CD8-positive, alpha-beta memory T cell (primary cell): ENCODE measurements at places on chromosomes 4 and X.

DNA sequence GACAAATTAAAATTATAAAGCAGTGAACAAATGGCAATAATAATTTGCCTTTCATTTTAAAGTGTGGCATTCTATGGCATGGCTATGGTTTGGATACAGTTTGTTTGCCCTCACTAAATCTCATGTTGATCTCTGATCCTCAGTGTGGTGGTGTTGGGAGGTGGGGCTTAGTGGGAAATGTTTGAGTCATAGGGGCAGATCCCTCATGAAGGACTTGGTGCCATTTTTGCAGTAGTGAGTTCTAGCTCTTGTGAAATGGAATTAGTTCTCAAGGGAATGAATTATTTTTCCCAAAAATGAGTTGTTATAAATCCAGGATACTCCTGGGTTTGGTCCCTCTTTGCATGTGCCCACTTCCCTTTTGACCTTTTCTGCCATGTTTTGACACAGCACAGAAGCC lies 181.4 kb downstream of the AMELX start:
- no peak for DNase-seq

DNA sequence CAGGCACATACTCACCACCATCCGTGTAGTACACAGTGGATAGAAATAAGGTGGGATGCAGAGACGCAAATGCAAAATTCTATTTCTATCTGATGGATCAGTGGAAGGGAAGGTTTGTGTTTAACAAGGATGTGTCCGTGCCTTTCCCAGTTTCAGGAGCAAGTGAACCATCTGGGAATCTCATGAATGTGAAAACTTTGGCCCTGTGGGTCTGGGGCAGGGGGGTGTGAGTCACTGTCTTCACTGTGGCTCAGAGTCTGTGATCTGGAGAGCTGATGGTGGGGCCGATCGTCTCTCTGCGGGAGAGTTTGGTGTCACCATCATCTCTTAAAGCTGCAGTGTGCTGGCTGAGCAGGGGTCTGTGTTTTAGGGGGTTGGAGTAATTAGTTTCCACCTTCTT lies 179.3 kb upstream of the STS start:
- no peak for DNase-seq

- peak; percentile 43 for DNase-seq
These were observed at the start of gene SEL1L3 for GRCh38 chr4:25862411-25863346. SEL1L3 (minus strand) TSS chr4:25862988; CDS start chr4:25862836, 152 bp downstream.

- DNase-seq = peak; percentile 50
These were observed 121.0 kb upstream of the TEX13D start for GRCh38 chrX:124211312-124211942.

DNA sequence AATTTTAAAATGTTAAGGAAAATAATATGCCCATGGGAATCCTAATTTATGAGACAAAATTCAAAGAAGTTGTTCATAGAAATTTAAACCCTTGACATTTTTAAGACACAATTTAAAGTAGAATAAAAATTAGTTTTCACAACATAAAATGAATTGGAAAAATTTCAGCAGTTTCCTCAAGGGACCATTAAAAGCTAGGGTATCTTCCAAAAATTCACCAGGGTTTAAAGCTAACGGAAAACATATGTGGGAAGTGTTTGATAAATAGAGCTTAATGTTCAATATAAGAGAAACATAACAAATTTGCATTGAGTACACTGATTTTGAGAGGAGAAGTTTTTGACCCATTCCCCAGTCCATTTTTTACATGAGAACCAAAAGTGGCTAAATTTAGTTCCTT lies 228.9 kb upstream of the TTC29 start:
- DNase-seq = no peak

- no peak for DNase-seq
These were observed 146.8 kb upstream of the PTCHD1 start for GRCh38 chrX:23187819-23188218.

GRCh38 chr4:23884261-23884660 lies 5.6 kb downstream of the PPARGC1A start:
- no peak for DNase-seq

DNA sequence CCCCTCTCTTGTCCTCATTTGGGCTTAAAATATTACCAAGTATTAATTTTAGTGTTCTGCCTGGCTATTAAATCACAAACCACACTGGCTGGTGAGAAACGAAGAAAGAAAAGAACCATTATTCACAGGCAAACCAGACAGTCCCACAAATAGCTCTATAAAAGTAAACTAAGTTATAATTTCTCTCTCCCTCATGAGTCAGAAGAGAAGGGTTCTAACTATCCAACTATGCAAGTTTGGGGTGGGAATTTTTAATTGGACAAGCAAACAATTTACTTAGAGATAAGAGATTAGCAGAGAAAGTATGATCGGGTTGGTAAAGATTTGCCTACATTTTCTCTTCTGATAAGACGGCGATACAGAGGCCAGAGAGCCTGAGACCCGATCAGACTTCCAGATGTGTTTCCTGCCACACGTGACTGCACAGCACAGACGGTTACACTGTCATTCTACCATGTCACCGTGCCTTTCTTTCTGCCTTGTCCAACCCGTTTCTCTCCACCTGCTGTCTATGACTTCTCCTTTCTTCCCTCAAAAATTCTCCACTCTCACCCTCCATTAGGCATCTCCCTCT lies 52.3 kb downstream of the MEPE start:
- DNase-seq = no peak
